A673 (cell line): ENCODE measurements at places on chromosomes 4 and X.

DNA sequence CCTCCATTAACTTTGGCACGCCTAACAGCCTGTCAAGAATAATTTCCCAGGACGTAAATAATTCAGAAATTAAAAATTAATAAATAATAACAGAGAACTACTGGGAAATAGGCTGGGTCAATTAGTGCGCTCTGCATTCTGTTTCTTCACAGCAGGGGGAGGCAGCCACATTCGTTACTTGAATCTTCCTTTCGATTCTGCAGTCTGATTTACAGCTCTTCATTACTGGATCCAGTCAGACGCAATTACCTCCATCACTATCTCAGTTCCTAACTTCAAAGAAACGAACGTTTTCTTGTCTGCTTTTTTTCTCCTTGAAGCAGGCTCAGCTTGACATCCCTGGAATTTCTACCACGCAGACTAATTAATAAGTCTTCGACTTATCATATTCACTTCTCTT, 9.0 kb upstream of the RPL34 start:
- peak; percentile 41 for DNase-seq

GRCh38 chrX:103495786-103496185, 23.5 kb downstream of the RAB40A start:
- DNase-seq = no peak

DNA sequence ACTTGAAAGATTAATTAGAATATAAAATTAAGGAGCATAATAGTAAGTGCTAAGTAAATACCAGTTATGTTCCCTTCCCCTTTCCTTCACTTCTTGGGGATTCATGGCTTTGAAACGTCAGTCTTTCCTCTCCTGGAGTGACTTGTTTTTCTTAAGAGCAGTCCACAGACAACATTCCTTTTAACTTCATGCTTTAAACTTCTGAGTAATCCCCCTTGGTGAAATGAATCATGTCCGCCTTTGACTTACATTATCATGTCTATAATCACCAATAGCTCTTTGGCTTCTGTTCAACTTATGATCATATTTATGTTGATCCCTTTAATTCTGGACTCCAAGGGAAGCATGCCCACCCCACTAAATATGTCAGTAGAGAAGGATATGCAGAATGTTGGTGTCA, 1012.1 kb upstream of the SLIT2 start:
- peak; percentile 16 for DNase-seq

GRCh38 chrX:35090801-35091200, 148.2 kb downstream of the FAM47B start:
- no peak for DNase-seq

- no peak for DNase-seq
Observed at GRCh38 chr4:185246453-185246852, 37.1 kb downstream of the SNX25 start.
